ENCODE measurements at places on chromosomes 3 and 15.

- DNase-seq = no peak
Observed at GRCh38 chr3:79960594-79960993, 192.8 kb upstream of the ROBO1 start.

DNA sequence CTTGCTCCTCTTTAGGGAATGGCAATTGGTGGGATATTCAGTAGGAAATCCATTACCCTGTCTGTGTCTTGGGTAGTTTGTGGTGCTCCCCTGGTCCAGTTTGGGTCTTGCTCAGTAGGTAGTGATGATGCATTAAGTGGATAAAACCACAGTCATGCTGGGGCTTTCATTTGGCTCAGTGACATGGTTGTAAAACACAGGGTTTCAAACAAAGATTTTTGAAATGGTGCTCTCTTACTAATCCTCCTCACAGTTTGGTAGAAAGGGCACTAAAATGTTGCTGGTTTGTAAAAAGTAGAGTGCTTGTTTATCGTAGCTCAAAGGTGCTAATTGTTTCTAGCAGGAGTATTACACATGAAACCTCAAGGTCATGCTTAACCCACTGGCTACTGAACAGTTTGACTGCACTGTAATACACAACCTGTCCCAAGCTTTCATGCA, 22.9 kb downstream of the BBX start:
- DNase-seq = no peak

- no peak for DNase-seq
Observed at GRCh38 chr3:156825795-156826143, 384 bp upstream of the LEKR1 start.

DNA sequence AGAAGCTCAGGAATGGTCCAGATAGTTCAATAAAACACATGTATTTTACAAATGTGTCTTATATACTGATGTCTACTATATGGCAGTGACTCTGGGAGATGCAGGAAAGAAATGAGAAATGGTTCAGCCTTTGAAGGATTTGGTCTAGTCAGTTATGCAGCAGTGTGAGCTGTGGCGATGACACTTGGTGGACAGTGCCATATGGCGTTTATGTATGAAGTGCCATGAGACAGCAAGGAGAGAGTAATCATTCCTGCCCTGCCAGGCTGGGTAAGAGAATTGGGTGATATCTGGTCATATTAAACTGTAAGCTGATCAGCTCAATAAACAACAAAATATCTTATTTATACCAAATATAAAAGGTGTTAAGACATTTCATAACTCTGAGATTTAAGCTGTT, 47.6 kb upstream of the ANP32A start:
- no peak for DNase-seq

DNA sequence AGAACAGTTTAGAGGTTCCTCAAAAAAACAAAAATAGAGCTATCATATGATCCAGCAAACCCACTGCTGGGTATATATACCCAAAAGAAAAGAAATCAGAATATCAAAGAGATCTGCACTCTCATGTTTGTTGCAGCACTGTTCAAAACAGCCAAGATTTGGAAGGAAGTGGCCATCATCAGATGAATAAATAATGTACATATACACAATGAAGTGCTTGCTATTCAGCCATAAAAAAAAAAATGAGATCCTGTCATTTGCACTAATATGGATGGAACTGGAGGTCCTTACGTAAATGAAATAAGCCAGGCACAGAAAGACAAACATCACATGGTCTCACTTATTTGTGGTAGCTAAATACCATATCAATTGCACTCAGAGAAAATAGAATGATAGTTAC, 58.4 kb downstream of the SCAPER start:
- no peak for DNase-seq

- DNase-seq = no peak
Observed at GRCh38 chr15:56241374-56242105, 2.1 kb downstream of the RFX7 start.

DNA sequence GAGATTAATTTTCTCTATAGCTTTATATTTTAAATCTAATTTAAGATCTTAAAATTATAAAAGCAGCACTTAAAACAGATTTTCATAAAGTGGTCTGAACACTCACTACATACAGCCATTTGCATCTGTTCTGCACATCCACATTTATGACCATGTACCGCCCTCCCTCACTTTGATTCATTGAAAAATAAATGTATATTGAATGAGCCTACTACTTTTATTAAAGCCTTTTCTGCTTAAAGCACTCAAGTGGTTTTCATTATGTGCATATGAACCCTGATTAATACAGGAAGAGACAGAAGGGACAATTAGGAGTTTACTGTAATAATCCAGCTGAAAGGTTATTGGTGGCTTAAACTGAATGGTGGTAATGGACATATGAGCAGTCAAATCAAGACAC, 129.4 kb downstream of the DLG1 start:
- no peak for DNase-seq

- DNase-seq = no peak
Observed at GRCh38 chr15:70505411-70505919, 257.9 kb downstream of the UACA start.

DNA sequence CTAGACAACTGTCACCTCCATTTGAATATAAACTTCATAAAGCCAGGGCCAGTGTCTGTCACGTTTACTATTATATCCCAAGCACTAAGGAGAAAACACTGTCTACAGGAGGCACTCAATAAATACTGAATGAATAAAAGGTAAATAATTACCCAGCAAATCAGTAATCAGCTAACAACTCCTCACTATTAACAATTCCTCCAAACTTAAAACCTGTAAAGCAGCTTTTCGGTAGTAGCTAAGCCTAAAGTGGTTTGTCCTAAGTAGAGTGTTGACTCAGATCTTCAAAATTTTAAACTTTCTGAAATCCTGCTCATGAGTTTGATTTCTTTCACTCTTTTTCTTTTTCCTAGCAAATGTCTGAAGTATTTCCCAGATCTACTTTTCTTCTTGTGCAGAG, 39.9 kb downstream of the C3orf80 start:
- no peak for DNase-seq

DNA sequence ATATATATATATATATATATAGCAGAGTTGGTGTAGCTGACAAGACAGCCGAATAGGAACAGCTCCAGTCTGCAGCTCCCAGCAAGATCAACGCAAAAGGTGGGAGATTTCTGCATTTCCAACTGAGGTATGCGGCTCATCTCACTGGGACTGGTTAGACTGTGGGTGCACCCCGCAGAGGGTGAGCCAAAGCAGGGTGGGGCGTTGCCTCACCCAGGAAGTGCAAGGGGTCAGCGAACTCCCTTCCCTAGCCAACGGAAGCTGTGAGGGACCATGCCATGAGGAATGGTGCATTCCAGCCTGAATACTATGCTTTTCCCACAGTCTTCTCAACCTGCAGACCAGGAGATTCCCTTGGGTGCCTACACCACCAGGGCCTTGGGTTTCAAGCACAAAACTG, 81.7 kb upstream of the ST3GAL6 start:
- DNase-seq = no peak

- no peak for DNase-seq
Observed at GRCh38 chr3:69239063-69239462, 116.7 kb upstream of the LMOD3 start.

DNA sequence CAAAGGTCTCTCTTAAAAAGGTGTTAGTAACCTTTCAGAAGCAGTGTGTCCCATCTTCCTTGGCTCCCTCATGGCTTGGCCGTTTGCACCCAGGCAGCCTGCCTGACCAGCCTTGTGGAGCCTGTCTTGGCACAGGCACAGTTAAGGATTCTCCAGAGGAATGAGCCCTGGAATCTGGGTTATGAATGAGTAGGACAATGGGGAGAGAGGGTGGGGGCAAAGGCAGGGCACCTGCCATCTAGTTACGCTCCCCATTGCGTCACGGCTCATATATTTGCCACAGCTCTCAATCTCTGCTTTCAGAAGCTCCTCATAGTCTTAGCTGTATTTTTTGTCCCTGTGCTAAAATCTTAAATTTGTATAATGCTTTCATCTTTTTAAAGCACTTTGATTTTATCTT, 50.6 kb downstream of the WDR76 start:
- peak; percentile 53 for DNase-seq

GRCh38 chr3:186320862-186321568, 41.0 kb downstream of the DGKG start:
- no peak for DNase-seq

- peak; percentile 91 for DNase-seq
Observed at GRCh38 chr15:41811432-41812195, 16.3 kb upstream of the JMJD7 start.

GRCh38 chr15:68608206-68608843, 29.5 kb downstream of the CORO2B start:
- DNase-seq = peak; percentile 73

GRCh38 chr15:58631319-58631718, 118.2 kb downstream of the ADAM10 start:
- DNase-seq = no peak

- DNase-seq = no peak
Observed at GRCh38 chr15:79798311-79798710, 98.5 kb downstream of the MTHFS start.

Measured in kidney (tissue), 22 donors.